Retinal pigment epithelial cell (primary cell): ENCODE measurements at places on chromosomes 11 and 22.

GRCh38 chr11:26949846-26950245 lies 44.1 kb upstream of the FIBIN start:
- DNase-seq, result no peak

DNA sequence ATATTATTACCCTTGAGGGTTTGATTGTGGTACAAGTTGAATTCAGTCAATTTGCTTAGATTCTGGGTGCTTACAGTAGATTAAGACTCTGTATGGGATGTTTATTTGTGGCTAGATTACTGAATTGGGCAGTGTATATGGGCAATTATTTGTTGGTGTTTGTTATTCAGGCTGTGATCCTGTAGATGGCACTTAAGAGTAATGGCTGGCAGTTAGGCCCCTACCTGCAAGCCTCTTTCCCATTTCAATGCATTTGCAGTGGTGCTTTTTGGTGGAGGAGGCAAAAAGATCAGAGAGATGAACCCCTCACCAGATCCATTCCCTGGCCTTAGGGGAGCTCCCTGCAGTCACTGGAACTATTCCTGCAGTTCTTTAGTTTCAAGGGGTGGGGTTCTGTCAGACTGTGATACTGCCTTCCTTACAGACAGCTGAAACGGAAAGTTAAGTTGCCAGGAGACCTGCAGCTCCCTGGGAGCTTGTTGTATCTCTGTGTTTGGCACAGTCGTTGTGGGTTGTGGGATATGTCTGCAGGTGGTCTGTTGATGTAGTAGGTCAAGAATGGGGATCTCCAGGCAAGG lies 199.5 kb downstream of the AASDHPPT start:
- DNase-seq, result no peak

DNA sequence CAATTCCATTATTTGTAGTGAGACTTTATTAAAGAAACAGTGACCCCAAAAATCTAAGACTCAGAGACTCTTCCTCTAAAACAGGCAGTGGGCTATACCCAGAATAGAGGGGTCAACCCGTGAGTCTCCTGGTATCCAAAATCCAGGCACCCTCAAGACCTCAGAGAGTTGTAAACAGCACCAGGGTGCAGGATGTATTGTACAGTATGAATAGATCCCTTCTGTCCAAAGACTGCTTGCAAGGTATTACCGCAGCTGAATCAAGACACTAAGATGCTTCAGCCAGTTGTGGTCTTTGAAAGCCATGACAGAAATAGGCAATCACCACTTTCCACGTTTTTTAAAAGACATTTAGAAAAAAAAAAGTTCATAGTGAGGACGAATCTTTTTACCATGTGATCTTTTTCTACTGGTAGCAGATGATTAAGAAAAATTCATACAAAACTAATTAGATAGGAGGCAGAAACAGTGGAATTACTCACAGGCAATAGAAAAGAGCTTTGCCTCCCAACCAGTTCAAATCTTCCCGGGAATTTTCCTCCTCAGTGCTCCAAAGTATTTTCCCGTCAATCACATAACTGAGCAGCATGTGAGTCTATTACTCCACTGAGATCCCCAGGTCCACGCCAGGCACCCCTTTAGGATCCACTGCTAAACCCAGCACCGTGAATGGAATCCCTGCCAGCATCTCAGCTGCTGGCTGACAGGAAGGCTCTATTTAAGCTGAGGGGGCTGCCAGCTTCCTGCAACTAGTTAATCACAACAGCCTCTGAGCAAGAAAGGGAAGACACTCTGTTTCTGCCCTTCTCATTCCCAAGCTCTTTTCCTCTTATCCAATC lies 113.1 kb downstream of the ETS1 start:
- no peak for DNase-seq

DNA sequence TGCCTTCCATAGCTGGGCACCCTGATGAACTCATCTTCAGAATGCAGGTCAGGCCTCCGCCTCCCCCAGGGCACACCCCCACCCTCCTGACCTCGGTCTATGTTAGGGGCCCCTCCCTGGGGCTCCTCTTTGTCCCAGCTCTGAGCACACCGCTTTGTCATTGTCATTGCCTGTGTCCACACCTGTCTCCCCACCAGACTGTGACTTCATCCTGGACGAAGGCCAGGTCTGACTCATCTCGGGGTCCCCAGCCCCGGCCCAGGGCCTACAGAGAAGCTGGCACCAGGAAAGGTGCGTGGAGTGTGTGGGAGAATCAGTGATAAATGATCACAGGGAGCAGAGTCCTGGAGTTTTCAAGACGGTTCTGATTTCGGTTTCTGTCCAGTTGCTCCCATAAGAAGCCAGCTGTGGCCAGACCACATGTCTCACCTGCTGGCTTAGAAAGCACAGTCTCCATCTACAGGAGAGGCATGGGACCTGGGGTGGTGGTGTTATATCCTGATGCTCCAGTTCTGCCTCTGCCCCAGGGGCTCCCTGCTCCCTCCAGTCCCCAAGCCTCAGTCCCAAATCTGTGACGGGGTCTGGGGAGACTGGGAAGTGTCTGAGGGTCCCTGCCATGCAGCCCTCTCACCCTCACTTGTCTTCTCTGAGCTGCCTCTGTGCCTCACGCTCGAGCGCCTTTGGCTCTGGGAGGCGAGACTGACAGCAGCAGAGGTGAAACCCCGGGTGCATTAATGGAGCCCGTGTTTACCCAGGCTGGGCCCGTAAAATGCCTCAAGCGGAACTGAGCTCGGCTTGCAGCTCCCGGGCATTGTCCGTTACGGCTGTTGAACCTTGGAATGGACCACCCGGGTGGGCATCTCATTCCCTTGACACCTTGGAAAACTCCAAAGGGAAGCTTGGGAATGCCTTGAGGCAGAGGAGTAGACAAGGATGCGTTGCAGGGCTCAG lies 85.5 kb upstream of the WNT11 start:
- no peak for DNase-seq

GRCh38 chr11:74608431-74608830 lies 16.0 kb downstream of the POLD3 start:
- no peak for DNase-seq

DNA sequence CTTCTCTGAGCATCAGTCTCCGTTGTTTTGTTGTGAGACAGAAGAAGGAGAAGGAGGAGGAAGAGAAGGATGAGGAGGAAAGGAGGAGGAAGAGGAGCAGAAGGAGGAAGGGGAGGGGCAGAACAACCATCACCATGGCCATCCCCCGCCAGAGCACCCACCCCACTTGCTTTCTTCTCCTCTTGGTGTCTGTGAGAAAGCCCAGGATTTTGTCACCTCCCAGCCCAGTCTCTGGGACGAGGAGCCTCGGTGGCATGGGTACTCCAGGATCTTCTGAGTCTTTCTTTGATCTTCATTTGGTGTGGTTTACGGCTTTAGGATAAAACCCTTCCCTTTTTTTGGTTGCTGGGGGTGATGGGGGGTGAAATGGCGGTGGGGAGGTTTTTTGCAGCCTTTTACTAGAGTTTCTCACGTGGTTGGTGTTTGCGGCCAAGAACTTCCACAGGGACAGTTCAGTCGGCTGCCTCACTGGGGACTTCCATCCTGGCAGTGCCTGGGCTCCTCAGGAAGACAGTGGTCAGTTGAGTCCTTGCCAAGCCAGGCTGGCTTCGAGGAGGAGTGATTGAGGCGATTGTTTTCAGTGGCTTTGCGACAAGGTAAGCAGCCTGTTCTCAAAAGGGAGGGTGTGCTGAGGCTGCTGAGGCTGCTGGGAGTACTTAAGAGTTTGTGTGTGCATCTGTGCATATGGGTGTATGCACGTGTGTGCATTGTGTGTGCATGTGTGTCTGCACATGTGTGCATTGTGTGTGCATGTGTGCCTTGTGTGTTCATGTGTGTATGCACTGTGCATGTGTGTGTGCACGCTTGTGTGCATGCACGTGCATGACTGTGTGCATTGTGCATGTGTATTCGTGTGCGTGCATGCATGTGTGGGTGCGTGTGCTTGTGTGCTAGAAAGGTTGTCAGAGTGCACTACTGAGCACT lies 567.5 kb downstream of the TBC1D22A start:
- DNase-seq, result no peak

GRCh38 chr22:27670701-27671412 lies 130.7 kb downstream of the MN1 start:
- DNase-seq, result peak; percentile 62

GRCh38 chr11:112200252-112200651 lies 24.9 kb downstream of the BCO2 start:
- no peak for DNase-seq

DNA sequence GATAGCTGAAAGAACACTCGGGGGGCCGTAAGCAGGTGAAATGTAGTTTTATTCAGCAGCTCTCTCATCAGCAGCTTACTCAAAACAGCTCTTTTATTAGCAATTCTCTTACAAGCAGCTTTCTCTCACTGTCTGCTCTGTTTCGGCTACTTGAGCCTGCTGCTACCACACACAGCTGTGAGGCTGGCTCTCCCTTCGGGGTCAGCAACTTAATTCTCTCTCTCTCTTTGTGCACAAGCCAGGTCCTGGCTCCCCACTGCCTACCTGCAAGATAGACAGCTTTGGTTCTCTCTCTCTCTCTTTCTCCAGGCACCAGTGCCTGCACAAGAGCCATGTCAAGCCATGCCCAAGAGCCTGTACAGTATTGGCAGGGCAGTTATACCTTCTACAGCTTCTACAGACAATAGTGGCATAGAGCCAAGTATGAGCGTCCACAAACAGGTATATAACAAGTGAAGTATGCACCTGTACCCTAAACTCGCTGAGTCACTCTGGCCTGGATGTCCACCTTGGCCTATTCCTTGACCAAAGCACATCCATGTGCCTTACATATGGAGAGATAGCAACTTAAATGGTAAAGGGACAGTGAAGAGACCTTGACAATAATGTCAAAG lies 110.8 kb downstream of the MTNR1B start:
- no peak for DNase-seq

GRCh38 chr11:118618115-118618990 lies 10.9 kb downstream of the PHLDB1 start:
- DNase-seq, result no peak

DNA sequence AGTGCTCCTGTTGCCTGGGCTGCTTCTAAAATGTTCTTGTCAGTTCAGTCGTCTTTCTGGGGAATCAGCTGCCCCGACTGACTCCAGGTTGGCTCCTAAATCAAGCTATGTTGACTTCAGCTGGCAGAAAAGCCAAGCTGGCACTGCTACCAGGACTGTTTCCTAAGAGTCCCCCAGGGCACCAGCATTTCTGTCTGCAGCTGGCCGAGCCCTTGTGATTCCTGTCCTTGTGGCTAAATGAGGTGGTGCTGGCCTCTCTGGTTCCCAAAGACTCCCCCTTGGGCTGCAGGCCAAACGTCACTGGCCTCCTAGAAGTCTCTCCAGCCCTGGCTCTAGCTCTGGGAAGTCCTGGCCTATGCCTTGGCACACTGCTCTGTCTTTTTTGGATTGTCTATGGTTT lies 31.1 kb downstream of the GRAMD1B start:
- DNase-seq, result no peak

GRCh38 chr11:128845334-128845780 lies 21.7 kb downstream of the KCNJ1 start:
- no peak for DNase-seq

DNA sequence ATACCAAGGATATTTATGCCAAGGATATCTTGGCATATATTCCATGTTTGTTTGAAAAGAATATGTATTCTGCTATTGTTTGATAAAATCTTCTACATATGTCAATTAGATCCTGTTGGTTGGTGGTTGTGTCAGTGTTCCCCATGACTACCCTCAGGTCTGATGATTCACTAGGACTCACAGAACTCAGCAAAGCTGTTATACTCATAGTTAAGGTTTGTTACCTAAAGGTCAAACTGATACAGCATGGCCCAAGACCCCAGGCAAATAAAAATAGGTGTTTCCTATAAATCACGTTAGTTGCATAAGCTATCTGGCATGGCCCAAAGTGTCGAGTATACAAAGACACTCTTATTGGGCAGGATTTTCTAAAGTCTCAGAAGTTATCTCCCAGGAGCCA lies 30.2 kb upstream of the B3GNT6 start:
- no peak for DNase-seq

- no peak for DNase-seq
Measured at GRCh38 chr22:29580200-29580810, 608 bp downstream of the NIPSNAP1 start.

GRCh38 chr11:4851033-4851432 lies 2.0 kb upstream of the OR51S1 start:
- DNase-seq, result no peak

GRCh38 chr22:19802894-19803735 lies 42.5 kb downstream of the TBX1 start:
- DNase-seq, result no peak

DNA sequence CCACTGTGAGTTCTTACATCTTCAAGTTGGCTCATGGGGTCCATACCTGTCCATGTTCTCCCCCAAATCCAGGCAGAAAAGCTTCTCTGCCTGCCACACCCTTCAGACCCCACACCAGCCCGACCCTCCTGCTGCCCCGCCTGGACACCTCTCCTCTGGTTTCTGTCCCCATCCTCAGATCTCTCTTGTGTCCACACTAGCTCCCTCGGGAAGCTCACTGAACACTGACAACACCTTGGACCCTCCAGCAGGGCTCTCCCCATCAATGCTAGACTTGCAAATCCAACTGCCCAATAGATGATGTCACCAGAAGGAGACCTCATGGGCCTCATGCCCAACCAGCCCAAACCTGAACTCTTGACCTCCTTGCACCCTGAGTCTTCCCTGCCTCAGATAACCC lies 2.9 kb downstream of the SCARF2 start:
- no peak for DNase-seq

DNA sequence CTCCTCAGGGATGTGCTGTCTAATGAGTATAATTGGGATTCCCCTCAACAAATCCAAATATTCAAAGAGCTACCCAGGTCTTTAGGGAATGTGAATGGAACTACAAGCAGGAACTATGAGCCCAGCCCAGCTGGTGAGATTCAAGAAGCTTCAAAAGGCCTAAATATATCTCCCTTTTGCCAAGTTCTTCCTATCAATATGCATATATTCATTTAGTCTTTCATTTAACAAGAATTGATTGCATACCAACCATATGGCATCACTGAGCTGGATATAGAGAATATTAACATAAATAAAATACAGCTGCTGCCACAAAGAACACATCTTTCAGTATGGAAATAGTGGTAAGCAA lies 58.9 kb upstream of the PRSS23 start:
- no peak for DNase-seq

GRCh38 chr11:86335131-86335767 lies 33.2 kb downstream of the HIKESHI start:
- DNase-seq, result no peak

DNA sequence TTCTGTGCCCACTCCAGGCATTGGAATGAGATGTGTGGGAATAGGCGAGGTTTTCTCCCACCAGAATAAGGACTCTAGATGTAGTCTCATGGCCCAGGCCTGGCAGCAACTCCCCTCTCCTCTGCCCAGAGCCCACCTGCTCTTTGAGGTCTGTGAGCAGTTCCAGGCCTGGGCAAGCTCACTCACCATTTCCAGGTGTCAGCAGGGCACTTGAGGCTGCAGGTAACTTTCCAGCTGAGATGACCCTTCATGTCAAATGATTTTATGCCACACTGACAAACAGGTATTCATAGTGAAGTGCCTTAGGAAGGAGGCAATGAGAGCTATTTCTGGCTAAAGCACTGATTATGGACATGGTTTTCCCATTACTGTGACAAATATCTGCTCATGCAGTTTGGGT lies 123.3 kb upstream of the CCDC90B start:
- DNase-seq, result no peak

GRCh38 chr11:1707751-1708150 lies 10.8 kb downstream of the KRTAP5-6 start:
- no peak for DNase-seq
